ENCODE measurements at places on chromosomes 2 and 18.

DNA sequence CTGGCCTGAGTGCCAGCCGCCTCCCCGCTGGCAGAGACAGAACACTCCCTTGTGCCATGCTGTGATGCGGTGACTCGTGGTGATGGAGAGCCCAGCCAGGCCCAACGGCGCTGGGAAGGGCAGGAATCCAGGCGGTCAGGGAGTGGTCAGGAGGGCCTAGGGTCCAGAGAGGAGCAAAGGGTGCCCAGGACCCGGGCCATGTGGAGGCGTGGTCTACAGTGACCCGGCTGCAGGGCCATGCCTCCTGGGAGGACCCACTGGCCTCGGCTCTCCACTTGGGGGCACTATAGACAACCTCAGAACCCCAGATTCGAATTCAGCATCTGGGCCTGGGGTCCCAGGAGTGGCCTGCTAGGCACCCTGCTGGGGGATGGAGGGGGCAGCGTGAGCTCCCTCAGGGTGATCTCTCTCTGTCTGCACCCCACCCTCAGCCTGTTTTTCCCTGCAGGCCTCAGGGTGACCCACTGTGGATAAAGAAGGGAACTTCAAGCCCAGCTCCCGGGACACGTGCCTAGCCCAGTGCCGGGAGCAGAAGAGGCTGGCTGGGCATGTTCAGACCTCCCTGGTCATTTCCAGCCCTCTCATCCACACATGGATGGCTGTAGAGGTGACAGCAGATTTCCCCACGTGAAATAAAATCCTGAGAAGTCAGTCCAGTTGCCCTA is 13.0 kb downstream of the AMER3 start:
- no peak for DNase-seq

DNA sequence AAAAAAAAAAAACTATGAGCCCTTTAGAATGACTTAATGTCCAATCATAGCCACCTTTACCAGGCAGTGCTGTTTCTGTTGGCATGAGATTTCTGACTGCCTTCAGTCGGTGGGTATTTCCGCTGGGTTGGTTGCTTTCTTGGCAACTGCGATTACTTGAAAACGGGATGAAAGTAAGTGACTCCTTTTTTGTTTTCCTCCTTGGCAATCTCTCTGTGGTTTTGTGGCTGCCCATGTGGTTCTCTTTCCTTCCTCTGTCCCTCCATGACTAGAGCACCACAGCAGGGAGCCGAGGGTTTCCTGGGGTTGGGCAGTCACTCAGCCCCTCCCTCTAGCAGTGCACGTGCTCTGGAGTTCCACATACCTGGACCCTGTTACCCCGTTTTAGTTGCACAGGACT is 112.1 kb downstream of the KLHL29 start:
- no peak for DNase-seq

DNA sequence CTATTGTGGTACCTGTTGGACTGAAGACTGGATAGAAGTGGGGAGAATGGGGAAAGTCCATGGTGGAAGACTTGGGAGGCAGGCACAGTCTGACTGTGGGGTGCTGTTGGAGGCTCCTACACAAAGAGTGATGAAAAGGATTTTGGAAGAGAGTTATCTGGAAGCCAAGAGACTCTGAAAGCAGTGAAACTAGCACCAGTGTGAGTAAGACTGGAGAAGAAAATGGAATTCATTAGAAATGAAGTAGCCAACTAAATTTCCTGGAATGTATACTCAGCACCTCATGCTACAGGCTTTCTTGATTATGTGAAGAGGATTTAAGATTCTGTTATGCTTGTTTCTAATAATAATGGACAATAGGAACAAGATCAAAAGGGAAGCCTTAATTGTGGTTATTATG is 27.7 kb downstream of the ELP2 start:
- DNase-seq = no peak

- DNase-seq = no peak
Measured at GRCh38 chr2:182248362-182248761, 178.5 kb downstream of the PDE1A start.

GRCh38 chr2:88659538-88659915 is 31.9 kb upstream of the RPIA start:
- peak; percentile 49 for DNase-seq

DNA sequence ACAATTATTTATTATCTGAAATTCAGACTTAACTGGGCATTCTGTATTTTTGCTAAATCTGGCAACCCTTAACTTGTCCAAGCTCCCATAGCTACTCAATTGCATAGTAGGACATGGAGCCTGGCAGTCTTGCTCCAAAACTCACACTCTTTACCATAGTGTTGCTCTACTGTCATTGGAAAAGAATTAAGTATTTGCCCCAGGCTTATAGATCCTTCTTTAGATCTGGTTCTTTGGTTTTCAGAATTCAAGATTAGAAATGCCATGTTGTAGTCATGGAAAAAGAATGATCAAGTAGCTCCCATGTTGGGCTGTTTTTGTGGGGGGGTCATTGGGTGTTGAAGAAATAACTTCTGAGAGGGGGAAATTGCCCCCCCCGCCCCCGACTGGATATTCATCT is 240.9 kb downstream of the WDPCP start:
- no peak for DNase-seq

- DNase-seq = peak; percentile 50
Measured at GRCh38 chr18:48724939-48725338, 186.1 kb downstream of the CTIF start.

GRCh38 chr2:11131166-11131920 is 23.9 kb upstream of the SLC66A3 start:
- no peak for DNase-seq

- DNase-seq = no peak
Measured at GRCh38 chr2:128552141-128552805, 233.6 kb upstream of the HS6ST1 start.

DNA sequence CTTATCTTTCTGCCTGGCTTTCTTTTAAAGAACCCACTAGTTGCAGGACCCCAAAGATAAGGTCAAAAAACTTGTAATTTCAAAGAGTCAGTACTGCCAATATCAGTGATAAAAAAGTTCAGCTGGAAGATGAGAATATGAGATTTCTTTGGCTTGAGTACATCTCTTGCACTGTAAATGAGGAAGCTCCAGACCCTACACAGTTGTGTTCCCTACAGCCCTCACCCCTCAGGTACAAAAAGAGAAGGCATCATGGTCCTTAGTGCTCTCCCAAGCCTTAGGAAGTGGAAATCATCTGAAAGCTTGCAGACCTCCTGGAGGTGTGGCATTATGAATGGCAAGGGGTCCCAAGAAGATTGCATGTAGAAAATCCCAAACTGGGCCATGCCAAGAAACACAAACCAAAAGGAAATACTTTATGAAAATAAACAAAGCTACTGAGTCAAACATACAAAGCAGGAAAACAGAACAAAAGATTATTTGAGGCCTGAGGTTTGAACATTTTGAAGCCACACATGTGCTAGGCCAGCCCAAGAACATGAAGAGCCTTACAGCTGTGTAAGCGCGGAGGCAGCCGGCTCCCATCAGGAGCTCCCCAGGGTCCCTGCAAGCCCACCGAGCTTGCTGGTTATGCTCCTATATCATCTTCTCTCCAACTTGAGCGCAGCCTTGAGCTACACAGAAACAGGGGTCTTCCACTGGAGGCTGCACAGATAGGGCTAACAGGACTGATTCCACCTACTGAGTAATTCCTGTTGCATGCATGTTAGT is 217.0 kb downstream of the OSR1 start:
- no peak for DNase-seq

GRCh38 chr18:50451100-50451842 is 76.4 kb downstream of the SKA1 start:
- no peak for DNase-seq

GRCh38 chr2:129765326-129765677 is 214.2 kb upstream of the RAB6C start:
- DNase-seq = peak; percentile 3

DNA sequence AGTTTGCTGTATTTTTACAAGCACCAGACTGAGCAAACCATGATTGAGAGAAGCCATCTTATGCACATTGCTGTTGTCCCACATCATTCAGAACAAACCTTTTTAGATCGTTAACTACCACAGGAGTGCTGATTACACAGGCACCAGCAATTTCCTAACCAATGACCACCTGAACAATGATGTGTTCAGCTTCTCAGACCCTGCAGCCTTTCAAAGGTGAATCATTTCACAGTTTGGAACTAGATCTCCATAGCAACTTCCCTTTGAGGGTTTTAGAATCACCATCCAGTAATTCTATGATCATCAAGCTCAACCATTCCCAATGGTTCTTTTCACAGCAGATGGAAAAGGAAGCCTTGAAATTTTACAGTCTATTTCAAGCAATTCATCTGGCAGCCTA is 71.4 kb downstream of the OLA1 start:
- no peak for DNase-seq

- no peak for DNase-seq
Measured at GRCh38 chr2:162317861-162318327, 590 bp downstream of the IFIH1 start.

DNA sequence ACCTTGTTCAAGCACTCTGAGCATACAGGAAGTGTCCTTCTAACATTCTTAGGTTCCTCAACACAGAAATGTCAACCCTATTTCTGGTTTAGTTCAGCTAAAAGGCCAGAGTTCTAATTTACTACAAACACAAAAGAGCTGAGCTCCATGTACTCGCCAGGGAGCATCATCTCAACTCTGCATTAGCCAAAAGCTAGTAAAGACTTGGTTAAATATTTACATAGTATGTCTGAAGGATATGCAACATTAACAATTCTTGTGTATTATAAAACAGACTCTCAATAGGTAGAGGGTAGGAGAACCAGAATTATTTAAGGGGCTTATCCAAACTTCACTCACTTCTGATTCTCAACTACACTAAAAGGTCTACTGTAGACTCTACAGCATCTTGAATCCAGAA is 154.6 kb downstream of the THADA start:
- DNase-seq = no peak

- DNase-seq = no peak
Measured at GRCh38 chr2:219560037-219560892, 11.1 kb downstream of the OBSL1 start.

GRCh38 chr18:5395860-5396448 is 100.4 kb upstream of the ZBTB14 start:
- no peak for DNase-seq

DNA sequence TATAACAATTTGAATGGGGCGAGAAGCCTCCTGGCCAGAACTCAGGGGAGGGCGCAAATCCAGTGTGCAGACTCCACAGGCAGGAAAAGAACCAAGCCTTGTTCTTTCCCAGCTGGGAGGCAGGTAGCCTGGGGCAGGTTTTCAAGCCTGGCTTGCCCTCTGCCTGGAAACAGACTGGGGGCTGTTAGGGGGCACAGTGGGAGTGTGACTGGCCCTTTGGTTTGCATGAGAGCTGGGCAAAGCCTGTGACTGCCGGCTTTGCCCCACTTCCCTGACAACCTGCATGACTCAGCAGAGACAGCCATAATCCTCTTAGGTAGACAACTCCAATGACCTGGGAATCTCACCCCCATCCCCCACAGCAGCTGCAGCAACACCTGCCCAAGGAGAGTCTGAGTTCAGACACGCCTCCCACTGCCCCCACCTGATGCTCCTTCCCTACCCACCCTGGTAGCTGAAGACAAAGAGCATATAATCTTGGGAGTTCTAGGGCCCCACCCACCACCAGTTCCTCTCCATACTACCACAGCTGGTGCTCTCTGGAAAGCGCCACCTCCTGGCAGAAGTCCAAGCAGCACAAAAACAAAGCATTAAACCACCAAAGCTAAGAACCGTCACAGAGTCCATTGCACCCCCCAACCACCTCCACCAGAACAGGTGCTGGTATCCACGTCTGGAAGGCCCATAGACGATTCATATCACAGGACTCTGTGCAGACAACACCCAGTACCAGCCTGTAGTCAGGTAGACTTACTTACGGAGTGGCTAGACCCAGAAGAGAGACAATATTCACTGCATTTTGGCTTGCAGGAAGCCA is 402.5 kb downstream of the STK39 start:
- DNase-seq = peak; percentile 49

DNA sequence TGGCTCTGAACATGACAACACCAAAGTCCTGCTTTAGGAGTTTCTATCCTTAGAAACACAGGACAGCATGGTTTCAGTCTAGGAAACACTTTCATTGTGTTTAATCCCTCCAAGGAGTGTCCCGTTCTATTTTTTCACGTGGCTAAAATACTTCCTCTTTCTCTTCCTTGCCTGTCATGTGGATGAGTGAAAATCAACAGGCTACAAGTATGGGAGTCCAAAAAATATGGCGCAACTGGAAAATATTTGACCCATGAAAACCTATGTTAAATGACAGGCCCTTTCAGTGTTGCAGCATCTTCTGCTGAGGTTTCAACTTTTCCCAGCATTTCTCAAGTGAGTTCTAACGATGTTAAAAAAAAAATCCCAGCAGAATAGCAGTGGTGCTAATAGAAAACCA is 146.3 kb downstream of the LAMA3 start:
- DNase-seq = no peak

DNA sequence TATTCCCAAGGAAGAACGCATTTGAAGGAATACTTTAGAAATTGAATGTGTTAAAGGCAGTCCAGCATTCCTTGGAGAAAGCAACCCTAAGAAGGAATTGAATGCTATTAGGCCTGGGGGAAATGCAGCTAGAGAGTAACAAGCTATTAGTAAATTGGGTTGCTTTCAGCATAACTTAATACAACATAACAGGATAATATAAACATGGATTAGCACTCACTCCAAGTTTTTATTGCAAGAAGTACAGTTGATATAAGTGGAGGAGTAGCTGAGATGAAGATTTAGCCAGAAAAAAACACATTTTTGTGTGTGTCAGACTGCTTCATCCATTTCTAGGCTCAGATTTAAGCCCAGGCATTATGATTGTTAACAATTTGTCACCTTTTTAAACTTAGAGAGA is 314.6 kb downstream of the MEIS1 start:
- no peak for DNase-seq
